Activated T-helper 9 cell treated with anti-CD3 and anti-CD28 coated beads, Interleukin-2, amount 50 U/mL, for 16 hours (primary cell): ENCODE measurements at places on chromosomes 1 and 21.

DNA sequence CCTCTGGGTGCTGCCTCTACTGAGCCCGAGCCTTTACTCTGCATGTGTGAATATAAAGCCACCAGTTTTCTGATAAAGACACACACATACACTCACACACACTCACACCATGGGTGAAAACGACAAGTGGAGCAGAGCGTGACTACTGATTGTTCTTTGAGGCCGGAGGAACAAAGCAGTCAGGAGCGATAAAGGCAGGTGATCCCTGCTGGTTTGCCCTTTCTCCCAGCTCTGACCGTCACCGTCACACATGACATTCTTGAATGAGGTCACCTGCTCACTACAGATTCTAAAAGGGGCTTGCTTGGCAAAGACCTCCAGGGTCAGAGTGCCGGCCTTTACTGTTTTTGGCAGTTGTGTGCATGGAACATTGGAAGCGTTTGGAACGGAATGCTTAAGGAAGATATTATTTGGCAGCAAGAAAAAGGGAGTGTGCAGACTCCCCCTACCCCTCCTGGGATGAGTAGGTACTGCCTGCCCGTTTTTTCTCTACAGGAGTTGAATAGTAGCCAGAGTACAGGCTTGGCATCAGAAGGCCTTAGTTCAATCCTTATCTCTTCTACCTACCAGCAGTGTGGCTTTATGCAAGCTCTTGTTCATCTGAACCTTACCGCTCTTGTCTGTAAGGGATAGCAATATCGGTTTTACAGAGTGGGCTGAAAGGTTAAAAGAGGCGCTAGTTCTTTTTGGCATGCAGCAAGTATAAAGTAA lies 79.7 kb downstream of the PBX1 start:
- no peak for DNase-seq

DNA sequence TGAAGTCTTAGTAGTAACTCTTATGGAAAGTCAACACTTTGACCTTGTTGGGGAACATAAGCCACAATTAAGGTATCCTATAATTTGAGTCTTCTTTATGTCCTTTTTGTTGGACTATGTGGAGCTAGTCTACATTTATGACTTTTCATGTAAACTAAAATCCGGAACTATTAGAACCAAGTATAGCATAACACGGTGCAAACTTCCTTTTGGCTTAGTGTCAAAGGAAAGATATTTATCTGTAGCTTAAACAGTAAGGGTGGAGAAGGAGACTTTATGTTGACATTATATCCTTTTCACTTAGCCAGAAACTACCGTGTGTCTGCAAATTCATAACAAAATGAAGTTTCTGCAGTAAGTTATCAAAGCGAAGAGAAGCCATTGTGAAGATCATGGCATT lies 7.3 kb downstream of the UAP1 start:
- DNase-seq = no peak

- DNase-seq = no peak
Measured at GRCh38 chr1:109668123-109668775, 392 bp downstream of the GSTM2 start.

- no peak for DNase-seq
Measured at GRCh38 chr1:170481000-170481399, 51.0 kb upstream of the GORAB start.

- DNase-seq = no peak
Measured at GRCh38 chr1:214853340-214853739, 229.2 kb upstream of the KCNK2 start.

DNA sequence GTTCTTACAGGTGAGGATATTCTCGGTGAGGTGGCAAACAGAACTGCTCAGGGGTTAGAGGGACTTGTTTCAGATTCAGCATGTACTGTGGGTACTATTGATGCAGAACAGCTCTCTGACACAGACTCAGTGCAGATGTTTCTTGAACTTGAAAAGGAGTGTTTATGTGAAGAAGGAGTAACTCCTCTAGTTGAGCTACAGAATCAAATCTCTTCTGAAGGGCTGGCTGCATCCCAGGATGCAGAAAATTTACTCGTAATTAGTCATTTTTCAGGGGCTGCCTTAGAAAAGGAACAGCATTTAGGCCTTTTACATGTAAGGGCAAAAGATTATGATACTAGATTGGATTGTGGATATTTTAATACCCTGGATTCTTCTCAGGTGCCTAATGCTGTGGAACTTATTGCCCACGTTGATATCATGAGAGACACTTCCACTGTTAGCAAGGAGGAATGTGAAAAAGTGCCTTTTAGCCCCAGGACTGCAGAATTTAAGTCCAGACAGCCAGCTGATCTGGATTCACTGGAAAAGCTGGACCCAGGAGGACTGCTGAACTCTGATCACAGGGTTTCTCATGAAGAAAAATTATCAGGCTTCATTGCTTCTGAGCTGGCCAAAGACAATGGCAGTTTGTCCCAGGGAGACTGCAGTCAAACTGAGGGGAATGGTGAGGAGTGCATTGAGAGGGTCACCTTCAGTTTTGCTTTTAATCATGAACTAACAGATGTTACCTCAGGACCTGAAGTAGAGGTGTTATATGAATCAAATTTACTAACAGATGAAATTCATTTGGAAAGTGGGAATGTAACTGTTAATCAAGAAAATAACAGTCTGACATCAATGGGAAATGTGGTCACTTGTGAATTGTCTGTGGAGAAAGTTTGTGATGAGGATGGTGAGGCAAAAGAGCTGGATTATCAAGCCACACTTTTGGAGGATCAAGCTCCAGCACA lies 79.6 kb upstream of the BMP8A start:
- no peak for DNase-seq

DNA sequence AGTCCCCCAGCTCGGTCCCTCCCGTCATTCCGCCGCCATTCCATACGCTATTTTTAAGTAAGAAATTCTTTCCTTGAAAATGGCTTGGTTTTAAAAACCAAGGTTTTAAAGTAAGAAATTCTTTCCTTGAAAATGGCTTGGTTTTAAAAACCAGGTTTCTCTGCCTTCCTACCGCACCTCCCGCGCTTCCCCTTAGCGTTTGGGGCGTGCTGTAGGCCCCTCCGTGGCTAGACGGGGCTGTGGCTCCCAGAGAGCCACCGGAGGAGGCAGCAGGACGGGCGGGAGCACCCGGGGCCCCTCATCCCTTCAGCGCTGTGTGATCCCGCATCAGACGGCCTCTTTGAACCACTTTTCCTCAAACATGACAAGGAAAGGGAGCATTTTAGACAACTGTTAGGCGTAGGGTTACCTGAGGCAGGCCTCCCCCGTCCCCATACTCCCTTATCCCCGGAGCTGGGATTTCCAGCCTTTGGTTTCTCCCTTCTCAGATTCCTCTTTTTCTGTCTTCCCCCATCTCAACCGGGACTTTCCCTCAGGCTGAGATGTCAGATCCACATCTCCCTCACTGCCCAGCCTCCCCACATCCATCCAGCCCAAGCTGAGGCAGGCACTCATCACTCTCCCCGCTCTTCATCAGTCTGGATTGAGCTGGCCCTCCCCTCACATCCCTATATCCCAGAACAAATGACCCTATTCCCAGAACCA lies 541 bp upstream of the CD58 start:
- DNase-seq = no peak

DNA sequence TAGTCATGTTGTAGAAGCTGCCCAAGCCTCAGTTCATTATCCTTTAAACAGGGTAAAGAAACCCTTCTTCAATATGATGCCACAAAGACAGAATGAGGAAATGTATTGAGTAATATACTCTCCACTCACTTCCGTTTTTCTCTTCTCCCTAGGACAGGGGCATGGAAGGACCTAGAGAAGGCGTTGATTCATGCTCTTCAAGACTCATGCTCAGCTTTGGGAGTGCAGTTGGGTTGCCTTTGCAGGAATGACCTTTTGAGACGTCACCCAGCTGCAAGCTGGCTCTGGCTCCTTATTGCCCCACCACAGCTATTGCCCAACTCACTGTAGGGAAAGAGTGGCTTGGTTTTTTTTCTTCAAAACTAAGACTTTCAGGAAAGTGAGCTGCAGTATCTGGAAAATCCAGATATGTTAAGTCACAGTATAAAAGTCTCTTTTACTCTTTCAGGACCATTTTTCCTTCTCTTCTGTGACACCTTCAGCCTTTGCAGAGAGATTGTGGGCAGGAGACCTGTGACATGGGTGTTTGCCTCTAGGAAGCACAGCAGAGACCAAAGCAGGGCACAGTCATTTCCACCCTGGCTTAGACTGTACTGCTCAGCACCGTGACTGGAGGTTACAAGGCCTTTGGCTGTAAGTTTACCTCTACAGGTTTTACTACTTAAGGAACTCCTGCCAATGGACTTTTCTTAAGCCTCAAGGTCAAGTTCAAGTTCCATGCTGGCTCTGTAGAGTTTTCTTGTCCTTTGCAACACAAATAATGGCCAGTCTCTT lies 39.5 kb downstream of the XCL2 start:
- no peak for DNase-seq

DNA sequence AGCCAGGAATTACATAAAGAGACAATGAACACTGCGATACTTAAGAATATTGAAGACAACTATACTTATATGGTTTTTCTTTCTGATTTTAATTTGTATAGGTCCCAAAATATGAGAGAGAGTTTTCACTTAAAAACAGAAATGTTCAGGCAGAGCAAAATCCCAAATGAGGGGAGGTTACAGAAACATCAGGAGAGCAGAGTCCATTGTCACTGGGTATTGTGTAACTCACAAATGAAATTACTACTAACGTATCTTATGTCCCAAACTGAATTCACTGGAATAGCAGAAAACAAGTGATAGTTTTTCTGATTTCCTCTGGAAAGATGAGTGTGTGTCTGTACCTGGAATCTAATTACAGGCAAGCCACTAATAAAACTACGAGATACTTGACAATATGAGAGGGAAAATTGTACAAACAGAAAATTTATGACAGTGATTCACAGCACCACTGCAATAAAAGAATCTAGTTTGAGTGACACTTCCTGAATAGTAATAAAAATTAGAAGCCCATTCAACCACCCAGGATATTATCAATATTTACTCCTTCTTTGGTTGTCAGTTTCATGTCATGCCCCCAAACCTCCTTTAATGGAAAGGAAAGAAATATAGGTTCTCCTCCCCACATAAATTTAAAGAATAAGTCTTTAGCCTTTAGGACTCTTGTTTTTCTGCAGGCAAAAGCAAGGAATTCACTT lies 522.6 kb downstream of the ADGRL2 start:
- no peak for DNase-seq

GRCh38 chr1:106072909-106073600 lies 983.4 kb upstream of the PRMT6 start:
- DNase-seq = no peak

- no peak for DNase-seq
Measured at GRCh38 chr1:217153361-217153760, 430.1 kb upstream of the ESRRG start.

- no peak for DNase-seq
Measured at GRCh38 chr21:36064085-36064460, 3.7 kb upstream of the SETD4 start.

DNA sequence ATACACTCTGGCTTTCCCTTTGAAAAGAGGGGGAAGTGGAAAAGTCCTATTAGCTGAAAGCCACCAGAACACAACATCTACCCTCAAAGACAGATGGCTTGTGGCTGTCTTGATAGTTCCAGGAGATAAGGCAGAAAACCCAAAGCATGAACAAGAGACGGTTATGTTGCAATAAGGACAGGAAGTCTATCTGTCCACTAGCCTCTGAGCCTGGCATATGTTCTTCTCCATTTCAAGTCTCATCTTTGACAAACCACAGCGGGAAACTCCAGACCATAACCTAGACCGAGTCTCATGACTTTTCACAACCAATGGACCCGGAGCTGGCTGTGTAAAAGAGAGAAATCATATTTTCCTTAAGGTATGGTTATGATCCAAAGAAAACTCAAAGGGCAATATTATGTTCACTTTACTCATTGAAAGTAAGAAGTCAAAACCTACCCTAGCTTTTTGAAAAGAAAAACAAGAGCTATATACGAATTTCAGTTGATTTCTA lies 33.8 kb downstream of the DUSP10 start:
- peak; percentile 15 for DNase-seq

GRCh38 chr1:11749203-11749689 lies 12.7 kb upstream of the C1orf167 start:
- DNase-seq = peak; percentile 15

DNA sequence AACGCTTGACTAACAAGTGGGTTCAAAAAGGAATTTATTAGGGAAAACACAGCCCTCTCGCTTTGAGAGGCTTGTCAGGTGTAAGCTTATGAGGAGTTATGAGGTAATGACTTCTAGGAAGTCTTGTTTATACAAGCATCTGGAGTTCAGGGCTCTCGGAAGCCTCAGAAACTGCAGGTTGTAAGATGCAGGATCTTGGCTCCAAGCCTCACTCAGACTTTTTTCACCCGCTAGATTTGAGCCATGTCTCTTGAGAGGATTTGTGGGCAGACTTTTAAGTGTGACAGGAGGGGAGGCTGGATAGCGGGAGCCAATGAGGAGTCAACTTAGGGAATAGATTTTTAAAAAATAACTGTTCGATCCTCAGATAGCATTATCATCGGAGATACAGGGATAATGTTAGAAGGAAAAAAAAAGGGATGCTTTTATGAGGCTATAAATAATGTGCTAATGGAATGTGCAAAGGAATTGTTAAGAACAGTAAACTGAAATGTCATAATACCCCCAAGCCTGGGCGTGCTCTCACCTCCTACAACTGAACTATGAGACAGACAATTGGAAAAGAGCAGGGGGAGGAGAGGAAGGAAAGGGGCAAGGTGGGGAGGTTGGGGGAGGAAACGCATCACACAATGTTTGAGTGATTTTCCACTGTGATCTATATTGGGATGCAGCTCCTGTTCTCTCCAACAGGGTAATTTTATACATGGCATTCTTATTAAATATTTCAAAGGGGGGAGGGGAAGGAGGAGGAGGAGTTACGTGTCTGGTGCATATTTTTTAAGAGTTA lies 107.4 kb upstream of the ESRRG start:
- no peak for DNase-seq

- no peak for DNase-seq
Measured at GRCh38 chr1:13753636-13754402, 53.8 kb downstream of the PRDM2 start.

GRCh38 chr1:18199462-18199861 lies 91.9 kb downstream of the IGSF21 start:
- DNase-seq = no peak

GRCh38 chr1:180926164-180926981 lies 13.7 kb downstream of the KIAA1614 start:
- no peak for DNase-seq
